ENCODE measurements at places on chromosomes 4 and X.

DNA sequence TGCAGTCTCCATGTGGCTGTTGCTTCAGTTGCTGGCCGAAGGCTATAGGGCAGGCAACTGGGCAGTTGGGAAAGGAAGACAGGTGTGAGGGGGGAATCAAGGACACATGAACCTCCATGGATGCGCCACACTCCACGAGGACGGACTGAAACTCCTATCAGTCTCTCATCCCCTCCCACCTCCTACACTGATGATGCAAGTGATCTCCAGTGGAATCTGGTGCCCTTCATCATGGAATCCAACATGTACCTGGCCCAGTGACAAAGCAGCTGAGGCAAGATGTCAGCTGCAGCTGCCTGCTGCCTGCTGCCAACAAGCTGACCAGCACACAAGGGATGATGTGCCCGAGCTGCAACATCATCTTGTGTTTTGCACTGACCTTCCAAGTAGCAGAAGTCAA is 26.0 kb upstream of the MGST2 start:
- no peak for DNase-seq

GRCh38 chr4:126251169-126251568 is 936.4 kb downstream of the FAT4 start:
- DNase-seq: no peak

GRCh38 chr4:5361968-5362367 is 310.7 kb downstream of the STK32B start:
- no peak for DNase-seq

DNA sequence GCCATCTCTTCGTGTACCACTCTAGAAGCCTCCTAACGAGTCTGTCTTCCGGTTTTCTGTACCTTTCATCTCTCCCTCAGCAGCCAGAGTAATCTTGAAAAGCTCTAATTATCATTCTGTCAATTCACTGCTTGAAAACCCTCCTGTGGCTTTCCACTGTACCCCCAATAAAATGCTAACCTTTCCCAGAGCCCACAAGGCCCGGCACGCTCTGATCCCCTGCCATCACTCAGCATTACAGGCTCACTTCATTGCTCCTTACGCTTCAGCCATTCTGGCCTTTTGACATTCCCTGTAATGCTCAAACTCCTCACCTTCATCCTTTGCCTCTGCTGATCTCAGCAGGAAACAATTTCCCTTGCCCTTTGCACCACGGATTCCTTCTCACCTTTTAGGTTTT is 112.9 kb downstream of the ARHGAP10 start:
- DNase-seq: no peak

GRCh38 chr4:178081176-178081575 is 638.9 kb upstream of the AGA start:
- DNase-seq: no peak

DNA sequence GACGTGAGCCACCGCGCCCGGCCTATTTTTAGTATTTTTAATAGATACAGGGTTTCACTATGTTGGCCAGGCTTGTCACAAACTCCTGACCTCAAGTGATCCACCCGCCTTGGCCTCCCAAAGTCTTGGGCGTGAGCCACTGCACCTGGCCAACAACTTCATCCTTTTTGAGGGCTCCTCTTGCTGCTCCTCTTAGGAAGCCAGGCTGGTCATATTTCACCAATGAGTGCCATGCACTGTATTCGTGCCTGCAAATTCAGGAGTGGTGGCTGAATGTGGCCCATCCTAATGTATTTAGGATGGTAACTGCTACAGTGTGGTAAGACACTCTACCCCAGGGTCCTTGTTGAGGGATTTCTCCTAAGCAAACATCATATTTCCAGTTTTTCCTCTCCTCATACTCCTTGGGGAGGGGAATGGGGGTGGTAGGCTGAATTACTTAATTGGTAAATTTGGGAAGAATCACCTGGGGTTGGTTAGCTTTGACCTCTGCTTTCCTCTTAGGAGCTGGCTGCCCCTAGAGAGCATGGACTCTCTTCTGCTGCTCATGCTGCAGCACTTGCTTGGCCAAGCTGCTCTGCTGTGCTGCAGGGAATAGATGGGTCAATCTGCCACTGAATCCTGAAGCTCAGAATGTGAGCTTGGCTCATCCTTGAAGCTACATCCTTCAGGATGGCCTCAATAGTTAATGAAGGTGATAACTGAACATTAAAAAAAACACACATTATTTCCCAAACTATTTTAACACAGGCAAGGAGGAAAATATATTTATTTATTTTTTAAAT is 167.4 kb downstream of the HS3ST1 start:
- no peak for DNase-seq

- no peak for DNase-seq
Observed at GRCh38 chr4:147789596-147789995, 57.7 kb downstream of the ARHGAP10 start.

DNA sequence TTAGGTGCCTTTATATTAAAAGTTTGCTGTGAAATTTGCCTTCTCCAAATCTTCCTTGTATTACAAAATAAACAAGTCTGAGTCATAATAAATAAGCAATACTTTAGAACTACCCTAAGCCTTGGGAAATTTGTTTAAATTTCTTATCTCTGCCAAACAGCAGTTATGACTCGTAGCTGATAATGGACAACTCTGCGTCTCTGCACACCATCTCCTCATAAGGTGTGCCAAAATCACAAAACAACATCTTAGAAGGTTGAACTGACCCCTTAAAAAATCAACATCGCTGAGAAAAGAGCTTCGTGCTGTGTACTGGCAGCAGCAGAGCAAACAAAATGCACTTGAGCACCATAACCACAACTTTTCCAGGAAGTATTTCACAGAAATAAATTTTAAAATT is 22.0 kb downstream of the OR13H1 start:
- no peak for DNase-seq

DNA sequence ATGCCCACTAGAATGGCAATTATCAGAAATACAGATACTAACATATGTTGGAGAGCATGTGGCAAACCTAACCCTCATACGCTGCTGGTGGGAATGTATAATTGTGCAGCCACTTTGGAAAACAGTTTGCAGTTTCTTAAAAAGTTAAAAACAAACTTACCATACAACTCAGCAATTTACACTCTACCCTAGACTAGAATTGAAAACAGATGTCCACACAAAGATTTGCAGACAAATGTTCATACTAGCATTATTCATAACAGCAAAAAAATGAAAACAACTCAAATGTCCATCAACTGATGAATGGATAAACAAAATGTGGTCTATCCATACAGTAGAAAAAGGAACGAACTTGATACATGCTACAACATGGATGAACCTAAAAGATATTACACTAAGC is 64.4 kb downstream of the SLC9A7 start:
- no peak for DNase-seq

GRCh38 chr4:138062929-138063328 is 179.2 kb downstream of the SLC7A11 start:
- DNase-seq: no peak

DNA sequence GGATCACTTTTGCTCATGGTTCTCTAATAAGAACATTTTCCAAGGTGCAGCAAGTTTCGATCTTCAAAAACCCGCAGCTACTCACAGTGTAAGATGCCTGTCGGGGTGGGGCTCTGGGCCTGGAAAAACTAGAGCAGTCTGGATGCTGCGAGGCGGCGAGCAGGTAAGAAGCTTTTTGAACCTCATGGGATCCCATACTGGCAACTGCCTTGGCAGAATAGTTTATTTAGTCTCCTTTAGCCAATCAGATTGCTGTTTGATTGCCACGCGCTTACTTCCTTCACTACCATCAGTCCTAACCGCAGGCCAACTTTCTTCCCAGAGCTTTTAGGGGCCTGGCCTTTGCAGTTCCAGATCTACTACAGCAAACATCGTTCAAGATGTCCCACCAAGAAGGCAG is 61.3 kb upstream of the MAGEB10 start:
- DNase-seq: no peak

GRCh38 chrX:130426531-130426930 is 24.7 kb downstream of the RBMX2 start:
- DNase-seq: no peak

GRCh38 chr4:83947830-83948193 is 411.9 kb downstream of the GPAT3 start:
- DNase-seq: no peak
